Amniotic stem cell (primary cell): ENCODE measurements at places on chromosomes 16 and 17.

- no peak for DNase-seq
Observed at GRCh38 chr16:88928405-88929090, 48.5 kb downstream of the CBFA2T3 start.

DNA sequence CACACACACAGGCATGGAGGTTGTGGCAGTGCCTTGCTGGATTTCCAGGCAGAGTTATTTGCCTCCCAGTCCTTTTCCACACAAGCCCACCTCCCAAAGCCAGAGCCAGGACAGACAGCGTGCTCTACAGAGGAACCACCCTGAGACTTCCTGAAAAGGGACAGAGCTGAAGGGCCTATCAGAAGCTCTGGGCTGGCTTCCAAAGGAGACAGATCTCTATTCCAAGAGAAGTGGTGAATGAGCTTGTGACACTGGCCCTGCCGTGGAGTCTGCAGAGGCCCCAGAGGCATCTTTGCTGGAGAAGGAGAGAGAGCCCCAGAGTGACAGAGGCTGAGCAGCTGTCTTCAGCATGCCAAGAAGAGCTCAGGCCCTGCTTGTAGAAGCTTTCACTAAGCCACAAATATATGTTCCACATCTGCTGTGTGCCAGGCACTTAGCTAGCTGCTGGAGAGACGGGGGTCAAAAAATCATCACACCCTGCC, 8.3 kb upstream of the LPCAT2 start:
- DNase-seq: no peak

GRCh38 chr17:71011391-71011790, 842.1 kb downstream of the KCNJ2 start:
- no peak for DNase-seq

- no peak for DNase-seq
Observed at GRCh38 chr17:59493867-59494266, 71.5 kb upstream of the DHX40 start.

- DNase-seq: no peak
Observed at GRCh38 chr16:58506241-58507194, 6.6 kb downstream of the NDRG4 start.

- DNase-seq: peak; percentile 45
Observed at GRCh38 chr16:2467528-2468232, 3.4 kb upstream of the NTN3 start.

DNA sequence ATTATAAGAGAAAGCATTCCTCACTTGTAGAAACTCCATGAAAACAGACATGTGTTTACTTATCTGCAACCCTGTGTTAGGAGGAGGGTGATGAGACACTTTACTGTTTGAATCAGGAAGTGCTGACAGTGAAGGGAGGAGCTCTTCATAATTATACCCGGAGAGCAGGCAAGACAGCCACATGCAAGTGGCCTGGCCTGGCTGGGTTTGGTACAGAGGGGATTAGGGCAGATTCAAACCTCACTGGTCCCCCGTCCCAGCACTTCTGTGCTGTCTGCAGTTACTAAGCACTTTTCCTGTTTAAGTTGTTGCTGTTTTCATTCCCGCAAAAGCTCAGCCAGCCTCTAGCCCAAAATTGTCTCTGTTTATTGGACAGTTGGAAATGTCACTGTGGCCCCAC, 78.5 kb downstream of the WWOX start:
- no peak for DNase-seq

DNA sequence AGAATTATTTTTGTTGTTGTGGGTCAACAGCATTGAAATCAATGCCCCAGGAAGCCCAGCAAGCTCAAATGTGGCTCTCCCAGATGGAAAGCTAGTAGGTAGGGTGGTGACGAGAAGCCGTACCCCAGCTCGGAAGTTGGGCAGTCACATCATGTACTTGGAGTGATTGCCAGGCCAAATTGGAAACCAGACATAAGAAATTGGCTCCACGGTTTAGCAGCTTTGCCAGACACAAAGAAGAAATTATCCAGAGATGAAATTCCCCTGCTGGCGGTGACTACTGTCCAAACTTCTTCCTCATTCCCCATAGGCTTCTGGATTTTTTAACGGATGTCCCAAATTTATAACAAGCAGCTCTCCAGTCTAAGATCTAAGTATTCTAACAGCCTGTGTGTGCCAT, 95.9 kb downstream of the OR1D5 start:
- DNase-seq: no peak

DNA sequence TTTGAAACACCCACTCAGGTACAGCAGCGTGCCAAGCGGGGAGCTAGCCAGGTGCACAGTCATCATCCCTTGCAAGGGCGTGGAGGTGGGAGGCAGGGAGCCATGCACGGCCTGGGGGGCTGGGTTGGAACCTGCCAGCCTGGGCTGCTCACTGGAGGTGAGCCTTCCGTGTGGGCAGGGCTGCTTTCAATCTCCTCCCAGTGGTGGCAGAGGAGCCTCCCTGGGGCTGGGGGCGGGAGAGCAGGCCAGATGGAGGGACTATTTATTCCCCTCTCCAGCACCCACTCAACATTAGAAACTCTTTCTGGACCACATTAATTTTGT, 90.3 kb downstream of the KATNIP start:
- no peak for DNase-seq

DNA sequence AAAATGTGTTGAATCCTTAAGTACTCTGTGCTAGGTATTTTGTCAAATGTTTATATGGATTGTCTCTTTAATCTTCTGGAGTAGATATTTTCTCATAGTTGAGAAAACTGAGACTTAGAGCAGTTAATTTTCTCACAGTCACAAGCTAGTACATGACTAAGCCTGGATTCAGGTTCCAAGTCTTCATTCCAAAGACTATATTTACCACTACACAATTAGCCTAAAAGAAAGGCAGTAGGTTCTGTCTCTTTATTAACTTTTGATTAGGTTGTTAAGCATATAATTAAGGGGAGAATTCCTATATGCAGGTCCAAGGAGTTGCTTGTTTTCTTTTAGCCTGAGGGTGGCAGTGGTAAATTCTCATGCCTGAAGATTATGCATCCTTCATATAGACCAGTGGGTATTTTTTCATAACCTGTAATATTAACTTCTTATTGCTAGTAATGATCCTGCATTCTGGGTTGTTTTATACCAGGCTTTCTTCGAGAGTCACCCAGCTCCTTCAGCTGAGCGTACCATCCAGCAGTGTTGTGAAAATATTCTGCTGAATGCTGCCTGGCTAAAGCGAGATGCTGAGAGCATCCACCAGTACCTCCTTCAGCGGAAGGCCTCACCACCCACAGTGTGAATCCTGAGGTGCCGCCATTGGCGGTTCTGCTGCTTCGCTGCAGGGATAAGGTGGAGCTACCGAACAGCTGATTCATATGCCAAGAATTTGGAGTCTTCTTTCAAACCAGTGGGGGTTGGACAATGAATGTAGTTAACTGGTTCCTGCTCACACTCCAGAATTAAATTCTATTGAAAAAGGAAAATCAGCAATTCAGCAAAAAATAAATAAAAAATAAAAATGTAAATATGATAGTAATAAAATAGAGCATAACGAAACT, 28.2 kb upstream of the KPNB1 start:
- DNase-seq: peak; percentile 77
